ENCODE measurements at places on chromosomes 5 and 9.
A peak's percentile ranks its signal among the peaks of the same experiment; 100 is the strongest.

GRCh38 chr5:112929336-112930081, 7.5 kb upstream of the REEP5 start:
- H3K27me3 ChIP-seq, result no peaks in the 10 kb centered on the region
- H3K4me3 ChIP-seq, result no peak overlapping the region
- no peak overlapping the region for H3K27ac ChIP-seq
- H3K36me3 ChIP-seq, result no peaks in the 10 kb centered on the region

DNA sequence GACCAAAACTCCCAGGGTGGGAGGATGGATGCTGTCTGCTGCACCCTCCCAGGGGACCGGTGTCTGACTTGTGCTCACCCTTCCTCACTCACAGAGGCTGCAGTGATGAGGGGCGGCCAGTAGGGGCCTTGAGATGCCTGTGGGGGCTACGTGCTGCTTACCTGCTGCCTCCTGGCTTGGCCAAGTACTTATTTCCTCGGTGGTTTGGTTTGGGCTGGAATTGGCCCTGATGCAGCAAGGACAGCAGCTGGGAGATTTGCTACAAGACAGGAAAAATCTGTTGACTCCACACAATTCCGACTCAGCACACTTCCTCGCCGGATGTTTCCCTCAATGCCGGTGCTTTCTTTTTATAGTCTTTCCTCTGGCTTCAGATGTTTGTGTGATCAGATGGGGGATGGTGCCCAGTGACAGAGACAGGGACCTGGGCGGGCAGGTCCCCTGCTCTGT, 6.6 kb downstream of the PCDH12 start:
- no peak overlapping the region for H3K27ac ChIP-seq
- H3K4me3 ChIP-seq, result no peak overlapping the region
- no peaks in the 10 kb centered on the region for H3K27me3 ChIP-seq
- peaks cover 5% of the 10 kb centered on the region for H3K4me1 ChIP-seq
- no peak for DNase-seq

- H3K4me3 ChIP-seq, result no peak overlapping the region
- H3K36me3 ChIP-seq, result no peaks in the 10 kb centered on the region
- peaks cover 8% of the 10 kb centered on the region for H3K27me3 ChIP-seq
- H3K4me1 ChIP-seq, result no peaks in the 10 kb centered on the region
Observed at GRCh38 chr5:80555099-80555498, 15.0 kb downstream of the ANKRD34B start.

DNA sequence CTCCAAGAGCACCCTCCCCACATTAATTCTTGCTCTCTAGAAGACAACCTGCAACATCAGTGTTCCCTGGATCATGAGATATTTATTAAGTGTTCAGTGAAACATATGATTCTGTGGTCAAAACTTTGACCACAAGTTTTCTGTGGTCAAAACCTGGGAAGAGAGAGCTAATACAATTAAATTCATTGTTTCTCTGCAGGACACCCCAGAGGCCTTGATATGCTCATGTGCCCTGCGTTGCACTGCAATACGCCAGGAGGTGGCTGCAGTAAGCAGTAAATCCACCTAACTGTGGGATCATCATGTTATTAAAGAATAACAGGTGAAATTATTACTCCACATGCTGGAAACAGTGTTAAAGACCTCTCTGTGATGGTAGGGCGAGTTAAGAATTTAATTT, 109.3 kb upstream of the SPDL1 start:
- H3K4me1 ChIP-seq, result no peaks in the 10 kb centered on the region
- peaks cover 2% of the 10 kb centered on the region for H3K27me3 ChIP-seq
- no peak overlapping the region for H3K4me3 ChIP-seq
- H3K36me3 ChIP-seq, result no peaks in the 10 kb centered on the region
- DNase-seq, result peak; percentile 1

DNA sequence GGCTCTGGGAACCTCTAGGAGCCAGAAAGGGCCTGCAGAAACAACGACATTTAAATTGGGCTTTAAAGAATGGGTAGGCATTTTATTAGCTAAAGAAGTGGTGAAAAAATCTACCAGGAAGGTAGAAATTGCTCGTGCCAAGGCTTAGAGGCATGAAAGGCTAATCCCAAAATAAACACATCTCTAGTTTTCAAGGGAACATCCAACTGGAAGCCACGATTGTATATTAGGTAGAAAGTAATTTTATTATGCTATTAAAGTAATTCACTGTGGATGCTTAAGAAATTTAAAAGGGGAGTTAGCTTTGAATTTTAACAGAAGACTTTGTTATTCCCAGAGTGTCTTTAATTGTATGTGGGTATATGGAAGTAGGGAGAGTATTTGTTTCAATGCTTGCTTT, 17.5 kb upstream of the CNTLN start:
- H3K27me3 ChIP-seq, result no peaks in the 10 kb centered on the region
- no peak for DNase-seq
- no peaks in the 10 kb centered on the region for H3K4me1 ChIP-seq
- H3K27ac ChIP-seq, result no peak overlapping the region

DNA sequence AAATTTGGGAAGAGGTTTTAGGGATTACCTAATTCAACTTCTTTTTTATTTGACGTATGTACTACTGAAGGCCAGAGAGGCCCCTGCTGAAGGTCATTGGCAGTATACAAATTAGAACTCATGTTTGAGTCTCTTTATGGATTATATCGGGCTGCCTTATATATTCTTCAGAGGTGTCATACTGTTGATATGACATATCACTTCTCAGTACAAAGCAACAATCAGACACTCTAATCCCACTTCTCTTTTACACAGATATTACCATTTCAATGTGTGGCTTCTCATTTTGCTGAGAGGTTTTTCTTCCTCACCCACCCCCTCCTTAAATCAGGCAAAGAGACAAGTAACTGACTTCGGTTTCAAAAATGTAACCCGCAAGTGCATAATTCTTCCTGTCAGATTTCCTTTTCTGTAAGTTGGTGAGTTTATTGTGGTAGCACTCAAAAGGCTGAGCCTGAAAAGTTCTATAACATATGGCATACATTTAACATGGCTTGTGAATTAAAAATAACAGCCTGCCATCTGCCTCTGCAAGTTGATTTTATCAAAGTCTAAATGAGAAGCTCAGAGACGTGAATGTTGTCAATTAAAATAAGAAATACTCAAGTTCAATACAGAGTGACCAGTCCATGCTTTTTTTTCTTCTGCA, 163.6 kb upstream of the RORB start:
- H3K4me1 ChIP-seq, result peaks cover 60% of the 10 kb centered on the region
- no peak overlapping the region for H3K4me3 ChIP-seq
- DNase-seq, result peak; percentile 95

DNA sequence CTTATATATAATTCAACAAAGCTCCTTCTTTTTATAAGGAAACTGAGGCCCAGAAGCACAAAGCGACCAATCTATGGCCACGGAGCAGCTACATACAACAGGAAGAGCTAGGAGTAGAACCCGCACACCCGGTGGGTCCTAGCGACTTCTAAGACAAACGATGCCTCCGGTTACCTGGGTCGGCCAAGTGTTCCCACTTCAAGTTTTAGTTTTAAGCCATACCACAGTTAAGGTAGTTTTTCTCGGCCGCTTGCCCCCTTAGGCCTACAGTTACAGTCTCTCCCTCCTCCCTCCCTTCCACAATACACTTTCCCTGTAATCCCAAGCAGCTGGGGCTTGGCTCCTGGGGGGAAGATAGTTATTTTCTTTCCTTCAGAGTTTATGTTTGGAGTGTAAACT, 533 bp downstream of the SREK1IP1 start:
- no peak for DNase-seq
- peak overlapping the region; percentile 98 for H3K4me3 ChIP-seq
- H3K36me3 ChIP-seq, result no peaks in the 10 kb centered on the region

- no peak overlapping the region for H3K27ac ChIP-seq
- H3K4me1 ChIP-seq, result no peaks in the 10 kb centered on the region
- peak; percentile 49 for DNase-seq
Observed at GRCh38 chr5:135543485-135544304, 7.9 kb upstream of the NEUROG1 start.

DNA sequence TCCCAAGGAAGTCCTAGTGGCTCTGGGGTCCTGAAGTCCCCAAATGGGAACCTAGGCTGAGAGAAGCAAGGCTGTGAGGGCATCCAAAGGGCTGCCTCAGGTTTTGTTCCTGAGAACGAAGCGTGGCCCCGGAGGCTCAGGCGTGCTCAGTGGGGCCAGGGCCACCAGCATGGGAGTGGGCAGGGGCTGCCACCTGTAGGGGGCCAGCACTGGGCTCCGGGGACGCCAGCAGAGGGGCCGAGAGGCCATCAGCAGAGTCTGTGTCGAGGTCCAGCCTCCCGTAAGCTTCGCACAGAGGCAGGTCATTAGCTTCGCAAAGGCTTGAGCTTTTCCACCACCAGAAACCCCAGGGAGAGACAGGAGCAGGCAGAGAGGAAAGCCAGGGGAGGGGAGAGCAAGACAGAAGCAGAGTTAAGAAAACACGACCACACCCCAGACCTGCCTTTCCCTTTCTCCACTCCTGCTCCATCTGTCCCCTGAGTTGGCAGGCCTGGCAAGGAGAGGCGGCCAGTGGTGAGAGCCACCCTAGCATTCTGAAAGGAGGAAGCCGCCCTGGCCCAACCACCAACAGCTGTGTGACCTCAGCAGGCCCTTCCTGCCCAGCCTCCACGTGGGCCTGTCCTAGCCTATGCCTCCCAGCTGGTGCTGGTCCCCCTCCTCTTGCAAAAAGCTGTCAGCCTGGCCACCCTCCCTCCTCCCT, 5.5 kb upstream of the SURF6 start:
- no peaks in the 10 kb centered on the region for H3K27me3 ChIP-seq
- peaks cover 39% of the 10 kb centered on the region for H3K36me3 ChIP-seq
- H3K27ac ChIP-seq, result no peak overlapping the region
- DNase-seq, result peak; percentile 24
- H3K4me1 ChIP-seq, result peaks cover 57% of the 10 kb centered on the region
- peak overlapping the region; percentile 7 for H3K4me3 ChIP-seq

GRCh38 chr5:34698109-34698419, 41.9 kb downstream of the RAI14 start:
- no peak for DNase-seq
- no peaks in the 10 kb centered on the region for H3K27me3 ChIP-seq
- no peaks in the 10 kb centered on the region for H3K36me3 ChIP-seq
- no peaks in the 10 kb centered on the region for H3K4me1 ChIP-seq

DNA sequence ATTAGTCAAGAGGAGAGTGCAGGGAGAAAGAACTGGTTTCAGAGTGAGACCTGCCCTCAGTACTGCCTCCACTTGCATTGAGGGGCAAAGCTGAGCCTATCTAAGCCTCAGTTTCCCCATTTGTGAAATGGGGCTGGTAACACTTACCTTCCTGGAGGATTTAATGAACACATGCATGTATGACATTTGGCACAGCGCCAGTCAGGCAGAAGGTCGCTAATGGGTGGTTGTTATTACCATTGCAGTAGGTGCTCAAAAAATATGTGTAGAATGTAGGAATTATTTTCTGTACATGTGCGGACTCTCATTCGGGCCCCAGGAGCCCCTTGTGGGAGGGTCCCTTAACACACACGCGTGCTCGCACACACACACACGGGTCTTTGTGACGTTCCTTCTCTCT, 10.9 kb downstream of the FAT2 start:
- no peak overlapping the region for H3K4me3 ChIP-seq
- H3K27me3 ChIP-seq, result no peaks in the 10 kb centered on the region
- no peak for DNase-seq
- peaks cover 13% of the 10 kb centered on the region for H3K4me1 ChIP-seq
- no peak overlapping the region for H3K27ac ChIP-seq

DNA sequence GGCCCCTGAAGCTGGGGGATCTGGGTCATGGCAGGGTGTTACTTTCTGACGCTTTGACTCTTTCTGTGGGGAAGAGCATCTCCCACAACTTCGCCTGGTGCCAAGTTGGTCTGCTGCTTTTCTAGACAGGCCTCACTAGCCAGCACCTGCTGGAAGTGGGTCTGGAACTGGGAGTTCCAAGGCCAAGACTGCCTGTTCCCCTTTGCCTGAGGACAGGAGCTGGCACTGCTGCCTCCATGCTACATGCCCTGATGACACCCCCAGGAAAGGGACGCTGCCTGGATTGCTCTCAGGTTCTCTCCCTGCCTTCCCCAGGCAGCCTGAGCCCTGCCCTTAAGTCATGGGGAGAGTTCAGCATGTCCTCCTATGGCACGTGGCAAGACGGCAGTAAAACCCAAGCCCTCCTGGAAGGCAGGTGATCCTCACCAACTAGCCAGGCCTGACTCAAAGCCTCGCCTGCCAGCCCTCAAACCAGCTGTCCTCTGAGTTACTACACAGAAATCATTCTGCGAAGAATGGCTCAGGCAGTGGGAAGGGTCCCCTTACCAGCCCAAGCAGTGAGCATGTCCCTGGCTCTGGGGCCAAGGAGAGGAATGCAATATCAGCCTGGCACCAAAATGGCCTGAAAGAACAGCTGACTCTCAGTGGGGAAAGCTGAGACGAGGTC, 35.8 kb downstream of the SEC61B start:
- no peaks in the 10 kb centered on the region for H3K27me3 ChIP-seq
- DNase-seq, result no peak
- peaks cover 7% of the 10 kb centered on the region for H3K4me1 ChIP-seq
- no peak overlapping the region for H3K4me3 ChIP-seq
- H3K36me3 ChIP-seq, result no peaks in the 10 kb centered on the region

DNA sequence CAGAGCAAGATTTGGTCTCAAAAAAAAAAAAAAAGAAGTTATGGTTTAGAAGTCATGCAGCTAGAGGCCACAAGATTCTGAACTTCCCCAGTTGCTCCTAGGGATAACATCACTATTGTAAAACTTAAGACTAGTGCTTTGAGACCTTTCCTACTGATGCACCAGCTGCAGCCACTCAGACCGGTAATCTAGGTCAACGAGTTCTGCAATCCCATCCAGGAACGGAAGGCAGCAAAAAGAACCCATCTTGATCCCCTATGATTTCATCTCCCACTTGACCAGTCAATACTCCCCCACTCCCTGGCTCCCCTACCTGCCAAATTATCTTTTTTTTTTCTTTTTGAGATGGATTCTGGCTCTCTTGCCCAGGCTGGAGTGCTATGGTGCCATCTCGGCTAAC, 46.9 kb upstream of the TTC39B start:
- no peak for DNase-seq
- peaks cover 4% of the 10 kb centered on the region for H3K4me1 ChIP-seq
- H3K4me3 ChIP-seq, result no peak overlapping the region
- H3K27me3 ChIP-seq, result no peaks in the 10 kb centered on the region
- no peak overlapping the region for H3K27ac ChIP-seq

- H3K4me3 ChIP-seq, result no peak overlapping the region
- peaks cover 9% of the 10 kb centered on the region for H3K4me1 ChIP-seq
- no peak for DNase-seq
- H3K27me3 ChIP-seq, result no peaks in the 10 kb centered on the region
- peaks cover 21% of the 10 kb centered on the region for H3K36me3 ChIP-seq
- no peak overlapping the region for H3K27ac ChIP-seq
Observed at GRCh38 chr5:95768731-95769130, 37.6 kb downstream of the RHOBTB3 start.

- H3K4me3 ChIP-seq, result no peak overlapping the region
- H3K4me1 ChIP-seq, result no peaks in the 10 kb centered on the region
Observed at GRCh38 chr5:14855366-14855765, 16.2 kb downstream of the ANKH start.

- H3K27ac ChIP-seq, result no peak overlapping the region
- H3K4me3 ChIP-seq, result no peak overlapping the region
- H3K36me3 ChIP-seq, result no peaks in the 10 kb centered on the region
Observed at GRCh38 chr9:79390077-79390698, 181.6 kb upstream of the TLE4 start.
